ENCODE measurements at places on chromosomes 2 and 18.

GRCh38 chr2:228949831-228950230 is 321.3 kb downstream of the PID1 start:
- no peak for DNase-seq

DNA sequence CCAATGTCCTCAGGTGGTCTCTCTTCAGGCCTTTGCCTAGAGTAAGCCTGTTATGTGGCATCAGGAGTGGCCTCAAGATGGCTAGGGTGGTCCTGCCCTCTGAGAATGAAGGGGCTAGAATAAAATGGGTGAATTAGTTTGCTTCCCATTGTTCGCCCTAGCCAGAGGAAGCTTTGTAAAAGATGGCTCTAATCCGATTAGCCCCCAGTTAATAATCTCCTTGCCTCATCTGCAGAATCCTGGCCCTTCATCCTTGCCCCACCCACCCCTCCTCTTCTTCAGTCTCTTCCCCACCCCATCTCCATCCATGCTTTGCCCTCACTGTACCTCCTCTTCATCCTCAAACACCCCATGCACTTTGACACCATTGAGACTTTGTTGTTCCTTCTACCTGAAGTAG is 57.4 kb upstream of the LGALSL start:
- no peak for DNase-seq

GRCh38 chr2:26008095-26008494 is 25.8 kb upstream of the RAB10 start:
- no peak for DNase-seq

DNA sequence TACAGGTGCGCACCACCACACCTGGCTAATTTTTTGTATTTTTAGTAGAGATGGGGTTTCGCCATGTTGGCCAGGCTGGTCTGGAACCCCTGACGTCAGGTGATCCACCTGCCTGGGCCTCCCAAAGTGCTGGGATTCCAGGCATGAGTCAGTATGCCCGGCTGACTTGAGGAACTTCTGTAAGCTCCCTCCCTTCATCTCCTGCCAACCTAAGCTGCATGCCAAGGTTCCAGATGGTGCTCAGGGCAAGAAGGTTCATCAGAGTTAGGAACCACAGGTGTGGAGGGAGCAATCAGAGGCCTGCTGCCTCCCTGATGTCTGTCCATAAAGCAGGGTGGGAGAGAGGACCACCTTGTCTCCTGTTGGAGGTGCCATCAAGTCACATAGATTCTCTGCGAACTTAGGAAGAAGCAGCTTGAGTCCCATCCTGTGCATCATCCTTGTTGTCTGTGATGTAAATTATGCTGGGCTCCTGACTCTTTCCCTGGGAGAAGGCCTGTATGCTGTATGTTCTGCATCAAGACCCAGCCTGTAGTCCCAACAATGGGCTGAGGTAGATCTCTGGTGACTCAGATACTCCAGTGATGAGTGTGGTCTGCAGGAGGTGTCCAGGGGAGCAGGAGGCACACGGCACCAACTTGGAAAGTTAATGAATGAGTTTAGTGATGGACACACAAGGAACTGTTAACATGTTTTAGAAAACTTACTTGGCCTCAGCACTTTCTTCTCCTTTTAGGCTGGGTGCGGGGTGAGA is 53.1 kb downstream of the TMEM17 start:
- DNase-seq: no peak

- DNase-seq: no peak
These were observed 61.7 kb upstream of the NCK2 start for GRCh38 chr2:105683011-105683492.

- DNase-seq: no peak
These were observed 7.8 kb upstream of the SEMA4C start for GRCh38 chr2:96877631-96878092.

DNA sequence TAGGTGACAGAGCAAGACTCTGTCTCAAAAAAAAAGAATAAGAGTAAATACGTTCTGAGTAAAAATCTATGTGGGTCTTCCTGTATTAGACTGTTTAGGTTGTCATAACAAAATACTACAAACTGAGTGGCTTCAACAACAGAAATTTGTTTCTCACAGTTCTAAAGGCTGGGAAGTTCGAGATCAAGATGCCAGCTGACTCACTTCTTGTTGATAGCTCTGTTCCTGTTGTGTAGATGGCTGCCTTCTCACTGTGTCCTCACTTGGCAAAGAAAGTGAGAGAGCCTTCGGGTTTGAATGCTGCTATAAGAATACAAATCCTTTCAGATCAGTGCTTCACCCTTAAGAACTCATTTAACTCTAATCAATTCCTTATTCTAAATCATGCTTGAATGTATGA is 430.0 kb upstream of the VWC2L start:
- DNase-seq: no peak

- DNase-seq: no peak
These were observed 71.9 kb downstream of the TNFRSF11A start for GRCh38 chr18:62396967-62397366.

DNA sequence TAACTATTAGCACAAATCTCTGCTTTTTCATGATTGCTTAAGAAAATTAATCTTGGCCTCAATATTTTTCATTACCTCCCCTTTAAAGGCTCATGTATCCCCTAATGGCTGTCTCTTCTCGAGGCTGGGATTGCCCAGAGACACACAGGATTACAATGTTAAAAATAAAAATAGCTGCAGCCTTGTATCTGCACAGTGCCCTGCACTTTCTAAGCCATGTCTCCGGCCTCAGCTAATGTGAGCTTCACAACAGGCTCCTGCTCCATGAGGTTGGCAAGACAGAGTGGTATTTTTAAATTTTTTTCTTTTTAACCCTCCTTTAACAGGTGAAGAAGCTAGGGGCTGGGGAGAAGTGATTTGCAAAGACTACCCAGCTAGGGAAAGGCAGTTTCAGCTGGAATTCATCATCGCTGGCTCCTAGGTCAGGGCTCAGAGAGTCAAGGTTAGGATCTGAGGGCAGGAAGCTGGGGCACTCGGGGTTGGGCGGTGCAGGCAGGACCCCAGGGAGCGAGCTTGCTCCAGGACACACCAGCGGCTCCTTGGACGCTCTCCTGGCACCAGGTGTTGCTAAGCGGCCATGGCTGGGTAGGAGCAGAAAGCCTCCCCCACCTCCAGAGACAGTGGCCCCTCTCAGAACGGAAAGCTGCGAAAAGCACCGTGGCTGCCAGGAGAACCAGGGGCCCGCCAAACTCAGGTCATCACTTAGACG is 135.6 kb downstream of the SMAD2 start:
- DNase-seq: no peak

GRCh38 chr2:134975281-134976009 is 56.8 kb downstream of the CCNT2 start:
- no peak for DNase-seq

- no peak for DNase-seq
These were observed 1.5 kb upstream of the OST4 start for GRCh38 chr2:27072920-27073319.

DNA sequence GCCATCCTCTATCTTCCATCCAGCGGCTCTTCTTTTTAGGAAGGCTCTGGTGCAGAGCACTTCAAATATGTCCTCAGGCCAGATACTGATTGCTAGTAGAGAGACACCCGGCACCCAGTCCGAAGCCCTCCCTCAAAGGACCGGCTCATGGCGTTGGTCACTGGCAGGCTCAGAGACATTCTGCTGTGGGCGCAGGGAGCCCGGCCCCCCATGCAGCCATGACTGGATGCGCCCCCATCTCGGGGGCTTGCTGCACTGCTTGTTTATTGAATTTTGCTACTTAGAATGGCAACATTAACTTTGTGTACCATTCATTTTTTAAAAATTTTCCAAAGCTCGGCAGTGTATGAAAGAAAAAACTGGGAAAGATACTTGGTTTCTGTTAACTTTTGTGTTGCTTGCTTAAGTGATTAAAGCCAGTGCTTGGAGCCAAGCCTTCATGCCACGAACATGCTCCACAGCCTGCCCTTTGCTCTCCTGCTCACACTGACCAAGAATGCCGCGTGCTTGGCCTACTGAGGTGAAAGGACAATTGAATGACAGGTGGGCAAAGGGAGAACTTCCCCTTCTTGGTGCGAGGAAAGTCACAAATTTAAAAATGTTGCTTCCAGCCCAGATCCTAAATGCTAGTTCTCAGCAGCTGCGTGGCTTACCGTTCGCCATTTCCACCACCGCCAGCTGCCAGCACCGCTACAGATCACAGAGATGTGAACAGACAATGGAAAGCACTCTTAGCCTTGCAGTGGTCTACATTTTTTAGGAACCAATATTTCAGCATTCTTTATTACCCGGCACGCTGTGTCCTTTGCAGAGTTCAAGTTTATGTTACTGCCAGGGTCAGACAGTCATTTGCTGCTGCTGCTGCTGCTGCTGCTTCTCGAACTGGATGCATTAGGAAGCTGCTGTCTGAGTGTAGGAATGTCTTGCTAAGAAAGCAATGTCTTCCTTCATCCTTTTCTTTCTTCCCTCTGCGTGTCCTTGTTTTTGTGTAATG is 76.7 kb downstream of the FAM210A start:
- DNase-seq: no peak

DNA sequence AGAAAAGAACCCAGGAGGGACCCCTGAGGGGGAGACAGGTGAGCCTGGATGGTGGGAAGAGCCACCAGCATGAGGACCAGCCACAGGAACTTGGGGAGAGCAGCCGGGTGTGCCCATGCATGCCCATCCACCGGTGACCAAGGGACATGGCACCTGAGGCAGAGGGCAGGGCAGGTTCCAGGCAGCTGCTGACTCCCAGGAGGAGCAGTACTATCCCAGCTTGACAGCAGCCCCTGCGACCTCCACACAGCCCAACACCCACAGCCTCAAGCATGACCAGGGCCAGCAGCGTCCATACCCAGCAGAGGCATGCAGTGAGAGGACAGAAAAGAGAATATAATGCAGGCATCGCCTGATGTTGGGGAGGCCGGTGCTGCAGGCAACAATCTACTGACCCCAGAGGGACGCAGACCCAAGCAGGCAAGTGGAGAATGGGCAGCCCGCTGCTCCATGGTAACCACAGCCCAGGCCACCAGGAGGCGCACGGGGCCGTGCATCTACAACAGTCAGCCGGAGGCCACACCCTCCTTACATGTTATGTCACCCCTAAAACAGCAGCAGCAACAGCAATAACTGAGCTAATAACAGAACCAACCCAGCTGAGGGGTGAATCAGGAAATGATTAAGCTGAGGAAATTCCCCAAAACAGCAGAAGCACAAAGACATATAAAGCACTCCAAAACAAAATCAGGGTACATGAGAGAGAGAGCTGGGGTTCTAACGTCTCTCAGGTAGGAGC is 44.1 kb downstream of the ANKMY1 start:
- DNase-seq: peak; percentile 90

- no peak for DNase-seq
These were observed 243.6 kb upstream of the EPAS1 start for GRCh38 chr2:46053564-46053963.

DNA sequence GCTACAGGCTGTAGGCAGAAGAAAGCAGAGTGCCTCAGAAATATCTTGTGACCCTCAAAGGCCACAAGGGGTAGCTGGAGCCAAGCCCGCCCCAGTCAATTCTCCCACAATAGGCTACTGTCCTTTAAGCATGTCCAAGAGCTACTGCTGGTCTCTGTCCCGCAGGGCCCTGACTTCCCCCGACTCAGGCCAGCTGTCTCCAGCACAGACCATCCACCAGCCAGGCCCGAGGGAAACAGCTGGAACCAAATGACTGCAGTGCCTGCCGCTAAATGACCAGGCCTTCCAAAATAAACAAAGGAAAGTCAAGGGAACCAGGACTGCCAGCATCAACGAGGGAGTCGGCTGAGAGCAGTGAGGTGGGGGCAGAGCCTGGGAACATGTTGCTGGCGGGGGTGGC is 36.7 kb downstream of the MCFD2 start:
- no peak for DNase-seq

- no peak for DNase-seq
These were observed 43.5 kb downstream of the RRM2 start for GRCh38 chr2:10165861-10166675.

DNA sequence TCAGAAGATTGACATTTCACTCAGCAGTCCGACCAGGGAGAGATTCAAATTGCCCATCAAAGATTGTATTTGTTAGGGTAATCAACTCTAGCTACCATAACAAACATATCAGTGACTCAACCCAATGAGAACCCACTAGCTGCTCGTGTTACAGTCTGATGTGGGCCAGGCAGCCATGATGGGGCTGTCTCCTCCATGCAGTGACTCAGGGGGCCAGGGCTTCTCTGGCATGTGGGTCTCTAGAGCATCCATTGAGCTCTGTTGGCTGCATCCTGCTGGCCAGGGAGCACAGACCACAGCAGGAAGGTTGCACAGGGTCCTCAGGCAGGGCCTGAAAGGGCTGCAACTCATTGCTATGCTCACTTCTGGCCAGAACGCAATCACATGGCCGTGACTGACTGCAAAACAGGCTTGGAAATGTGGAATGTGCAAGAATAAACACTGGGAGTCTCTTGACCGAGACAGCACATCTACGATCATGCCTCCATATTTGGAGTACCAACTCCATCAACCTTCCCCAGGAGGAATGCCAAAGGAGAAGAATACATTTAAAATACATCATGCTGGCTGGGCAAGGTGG is 216.8 kb downstream of the EIPR1 start:
- no peak for DNase-seq

- DNase-seq: no peak
These were observed 58.8 kb upstream of the LYPD6 start for GRCh38 chr2:149271575-149271974.

DNA sequence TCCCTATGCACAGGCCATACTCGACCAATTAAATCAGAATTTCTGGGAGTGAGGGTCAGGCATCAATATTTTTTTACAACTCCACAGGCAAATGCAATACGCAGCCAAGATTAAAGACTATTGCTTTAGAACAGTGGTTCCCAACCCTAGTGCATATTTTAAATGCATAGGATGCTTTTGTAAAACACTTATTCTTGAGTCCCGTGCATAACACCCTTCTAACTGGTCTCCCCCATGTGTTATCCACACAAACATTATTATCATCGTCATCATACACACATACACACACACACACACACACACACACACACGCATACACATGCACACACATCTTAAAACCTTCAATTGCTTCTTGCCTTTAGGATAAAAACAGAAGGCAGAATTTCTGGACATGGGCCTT is 145.0 kb upstream of the PELI1 start:
- DNase-seq: no peak

GRCh38 chr2:73610111-73610510 is 32.1 kb downstream of the NAT8 start:
- DNase-seq: no peak

DNA sequence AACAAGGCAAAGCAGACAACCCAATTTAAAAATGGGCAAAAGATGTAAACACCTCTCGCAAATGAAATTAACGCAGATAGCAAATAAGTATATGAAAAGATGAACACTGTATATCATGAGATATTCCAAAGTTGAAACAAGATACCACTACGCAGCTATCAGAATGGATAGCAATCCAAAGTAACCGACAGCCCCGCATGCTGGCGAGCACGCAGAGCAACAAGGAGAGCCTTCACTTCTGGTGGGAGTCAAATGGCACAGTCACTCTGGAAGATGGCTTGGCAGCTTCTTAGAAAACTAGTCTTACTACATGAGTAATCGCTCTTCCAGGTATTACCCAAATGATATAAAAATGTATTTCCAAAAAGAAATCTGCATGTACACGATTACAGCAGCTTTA is 1.4 kb downstream of the NDUFA10 start:
- no peak for DNase-seq

GRCh38 chr2:75133621-75134570 is 65.4 kb downstream of the TACR1 start:
- DNase-seq: no peak

All from Calu3 (cell line).